ENCODE measurements at places on chromosomes 6 and 20. TPM values are rescaled to one million over a fixed set of nuclear protein-coding genes. Genes with fewer than 3 reads are reported as not detected.

CCDC167 gene
- total RNA-seq = 49.3 TPM

EEF1A1 gene
- 10,240 TPM for total RNA-seq

PLG gene
- total RNA-seq = 0.78 TPM

SPATS1 gene
- total RNA-seq = not detected

FNDC1 gene
- 0.03 TPM for total RNA-seq

TMEM244 gene
- not detected for total RNA-seq

TBXT gene
- total RNA-seq = not detected

FAM83C gene
- total RNA-seq = not detected

CST2 gene
- not detected for total RNA-seq

EDN1 gene
- total RNA-seq = 0.24 TPM

SLC22A16 gene
- not detected for total RNA-seq

SCRT2 gene
- not detected for total RNA-seq

ROS1 gene
- 0.03 TPM for total RNA-seq

CPXM1 gene
- total RNA-seq = 0.95 TPM

NHLRC1 gene
- 0.50 TPM for total RNA-seq
